ENCODE measurements at places on chromosomes 11 and 22. TPM values are rescaled to one million over a fixed set of nuclear protein-coding genes. Genes with fewer than 3 reads are reported as not detected.

GGT5 gene
- total RNA-seq, result 0.40 TPM

- H3K4me3 ChIP-seq, result no peak overlapping the region
- DNase-seq, result no peak
These were observed 202.7 kb upstream of the MPPED2 start for GRCh38 chr11:30788849-30789248.

DNA sequence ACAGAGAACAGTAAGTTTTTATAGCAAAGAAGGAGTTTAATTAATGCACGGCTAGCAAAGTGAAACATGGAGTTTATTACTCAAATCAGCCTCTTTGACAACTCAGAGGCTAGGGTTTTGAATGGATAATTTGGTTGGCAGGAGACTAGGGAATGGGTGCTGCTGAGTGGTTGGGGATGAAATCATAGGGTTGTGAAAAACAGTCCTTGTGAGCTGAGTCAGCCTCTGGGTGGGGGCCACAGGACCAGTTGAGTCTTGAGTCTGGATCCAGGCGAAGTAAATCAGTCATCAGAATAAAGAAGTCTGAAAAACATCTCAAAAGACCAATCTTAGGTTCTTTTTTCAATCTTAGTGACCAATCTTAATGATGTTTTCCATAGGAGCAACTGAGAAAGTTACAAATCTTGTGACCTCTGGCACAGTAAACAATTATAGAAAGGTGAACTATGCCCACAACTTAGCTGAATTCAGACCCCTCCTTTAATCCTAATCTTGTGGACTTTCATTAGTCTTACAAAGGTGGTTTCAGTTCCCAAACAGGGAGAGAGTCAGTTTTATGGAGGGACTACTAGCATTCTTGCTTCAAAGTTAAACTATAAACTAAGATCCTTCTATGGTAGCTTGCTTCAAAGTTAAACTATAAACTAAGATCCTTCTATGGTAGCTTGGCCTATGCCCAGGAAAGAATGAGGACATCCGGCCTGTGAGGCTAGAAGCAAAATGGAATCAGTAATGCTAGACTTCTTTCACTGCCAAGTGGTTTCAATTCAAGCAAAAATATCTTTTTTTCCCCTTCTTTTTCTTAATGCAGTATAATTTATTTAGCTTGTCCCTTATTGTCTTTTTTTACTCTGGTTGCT lies 84.5 kb downstream of the AASDHPPT start:
- H3K27ac ChIP-seq, result peak overlapping the region; percentile 2
- H3K4me1 ChIP-seq, result peaks cover 4% of the 10 kb centered on the region
- H3K27me3 ChIP-seq, result no peaks in the 10 kb centered on the region
- H3K36me3 ChIP-seq, result peaks cover 11% of the 10 kb centered on the region

DNA sequence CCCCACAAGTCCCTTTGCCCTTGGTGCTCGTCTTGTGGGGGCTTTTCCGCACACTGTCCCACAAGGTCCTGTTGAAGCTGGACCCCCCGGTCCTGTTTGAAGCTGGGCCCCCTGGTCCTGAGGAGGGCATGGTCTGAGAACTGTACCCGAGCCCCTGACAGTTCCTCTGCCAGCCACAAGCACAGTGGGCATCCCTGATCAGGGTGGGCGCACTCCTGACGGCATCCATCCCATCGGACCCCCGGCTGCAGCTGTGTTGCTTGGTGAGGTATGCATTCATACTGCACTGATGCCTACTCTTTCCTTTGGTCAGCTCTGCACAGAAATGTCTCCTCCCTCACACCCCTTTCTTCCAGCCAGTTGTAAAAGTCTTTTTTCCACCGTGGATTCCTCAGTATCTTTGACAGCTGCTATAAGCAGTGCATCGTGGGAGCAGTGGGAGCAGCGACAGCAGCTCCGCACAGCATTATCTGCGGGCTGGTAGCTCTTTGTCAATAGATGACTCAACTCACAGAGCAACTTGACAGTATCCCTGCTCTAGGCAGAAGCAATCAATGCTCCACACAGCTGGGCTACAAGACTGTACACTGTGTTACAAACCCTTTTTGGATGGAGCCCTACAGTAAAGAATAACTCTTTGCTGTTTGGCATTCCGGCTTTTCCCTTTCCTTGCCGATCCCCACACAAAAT lies 1030.8 kb upstream of the CCDC90B start:
- H3K36me3 ChIP-seq, result no peaks in the 10 kb centered on the region
- H3K4me1 ChIP-seq, result no peaks in the 10 kb centered on the region
- H3K27me3 ChIP-seq, result no peaks in the 10 kb centered on the region
- no peak for DNase-seq
- H3K27ac ChIP-seq, result no peak overlapping the region

IRF7 gene
- total RNA-seq, result 267 TPM

ELFN2 gene
- total RNA-seq, result 0.07 TPM

DNA sequence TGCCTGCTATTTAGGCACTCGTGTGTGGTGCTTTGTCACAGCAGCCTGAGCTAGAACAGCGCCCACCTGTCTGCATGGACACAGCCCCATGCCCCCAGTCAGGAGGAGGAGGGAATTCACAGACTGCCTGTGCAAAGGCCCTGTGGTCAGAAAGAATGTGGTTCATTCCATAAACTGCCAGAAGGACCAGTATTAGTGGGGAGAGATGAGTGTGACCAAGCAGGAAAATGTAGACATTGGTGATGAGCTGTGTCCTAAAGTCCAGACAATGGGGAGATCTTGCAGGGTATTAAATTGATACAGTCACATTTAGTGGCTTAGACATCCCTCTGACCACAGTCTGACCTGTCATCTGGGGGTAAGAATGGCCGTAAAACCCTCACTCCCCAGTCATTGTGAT lies 83.7 kb upstream of the LINC01488 start:
- no peaks in the 10 kb centered on the region for H3K36me3 ChIP-seq
- no peak overlapping the region for H3K27ac ChIP-seq
- H3K4me3 ChIP-seq, result no peak overlapping the region
- no peak for DNase-seq
- H3K4me1 ChIP-seq, result peaks cover 6% of the 10 kb centered on the region

DNA sequence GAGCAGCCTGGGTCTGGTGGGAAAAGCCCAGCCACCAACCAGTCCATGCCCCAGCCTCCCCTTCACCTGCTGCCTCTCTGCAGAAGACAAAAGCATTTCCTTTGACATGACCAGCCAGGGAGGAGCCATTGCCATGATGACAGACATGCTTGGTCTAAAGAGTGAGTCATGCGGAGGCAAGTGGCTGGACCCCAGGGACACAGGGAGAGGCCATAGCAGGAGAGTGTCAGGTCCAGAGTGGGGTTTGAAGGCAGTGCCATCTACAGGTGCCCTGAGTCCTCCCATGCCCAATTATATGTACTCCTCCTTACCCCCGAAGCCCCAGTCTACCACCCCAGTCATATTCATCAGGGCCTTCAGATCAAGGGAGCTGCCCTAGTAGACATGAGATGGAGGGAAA lies 67.4 kb downstream of the SCN3B start:
- no peak overlapping the region for H3K4me3 ChIP-seq
- peaks cover 5% of the 10 kb centered on the region for H3K4me1 ChIP-seq
- H3K27me3 ChIP-seq, result no peaks in the 10 kb centered on the region

DNA sequence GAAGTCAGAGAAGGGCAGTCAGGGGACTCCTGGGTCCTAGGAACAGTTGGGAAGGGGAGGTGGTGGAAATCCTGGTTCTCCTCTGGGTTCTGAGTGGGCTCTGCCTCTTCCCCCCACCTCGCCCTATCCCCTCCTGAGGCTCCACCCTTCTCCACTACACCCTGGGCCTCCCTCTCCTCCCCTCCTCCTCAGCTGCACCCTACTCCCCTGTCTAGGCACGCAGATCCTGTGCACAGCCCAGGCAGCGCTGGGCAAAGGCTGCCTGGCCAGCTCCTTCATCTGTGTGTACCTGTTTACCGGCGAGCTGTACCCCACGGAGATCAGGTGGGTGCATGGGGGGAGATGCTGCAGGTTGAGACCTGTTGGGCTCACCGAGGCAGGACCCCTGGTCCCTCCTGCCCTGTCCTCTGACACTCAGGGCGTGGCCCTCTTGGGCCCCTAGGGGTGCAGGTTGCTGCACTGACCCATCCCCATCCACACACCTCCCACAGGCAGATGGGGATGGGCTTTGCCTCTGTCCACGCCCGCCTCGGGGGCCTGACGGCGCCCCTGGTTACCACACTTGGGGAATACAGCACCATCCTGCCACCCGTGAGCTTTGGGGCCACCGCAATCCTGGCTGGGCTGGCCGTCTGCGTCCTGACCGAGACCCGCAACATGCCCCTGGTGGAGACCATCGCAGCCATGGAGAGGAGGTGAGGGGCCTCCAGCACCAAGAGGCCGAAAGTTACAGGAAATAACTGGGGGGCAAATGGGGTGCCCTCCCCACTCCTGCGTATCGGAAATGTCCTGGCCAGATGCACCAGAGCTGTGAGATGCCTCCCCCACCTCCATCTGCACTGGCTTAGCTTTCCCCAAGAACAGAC lies 25.3 kb upstream of the POLA2 start:
- no peaks in the 10 kb centered on the region for H3K36me3 ChIP-seq
- no peak for DNase-seq
- no peak overlapping the region for H3K4me3 ChIP-seq

DNA sequence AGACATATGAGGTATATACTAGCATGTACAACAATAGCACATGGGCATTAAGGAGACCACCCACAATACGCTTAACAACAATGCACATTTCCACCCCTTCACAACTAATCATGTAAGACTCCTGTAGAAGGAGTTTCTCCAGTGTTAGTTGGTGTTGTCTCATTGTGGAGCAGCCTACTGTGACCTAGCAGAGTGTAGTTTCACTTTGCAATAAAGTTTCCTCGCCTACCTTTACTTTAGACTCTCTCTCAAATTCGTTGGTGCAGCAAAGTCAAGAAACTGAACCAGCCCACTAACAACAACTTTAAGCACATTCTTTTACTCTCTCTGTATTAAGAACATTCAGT lies 863.6 kb downstream of the FAM181B start:
- H3K4me3 ChIP-seq, result peak overlapping the region; percentile 67
- peaks cover 5% of the 10 kb centered on the region for H3K27me3 ChIP-seq
- peak; percentile 47 for DNase-seq
- peaks cover 41% of the 10 kb centered on the region for H3K4me1 ChIP-seq
- H3K27ac ChIP-seq, result peak overlapping the region; percentile 90

DERL3 gene
- total RNA-seq, result 18.1 TPM

OR8G5 gene
- total RNA-seq, result not detected

- no peak for DNase-seq
- no peaks in the 10 kb centered on the region for H3K36me3 ChIP-seq
- no peak overlapping the region for H3K27ac ChIP-seq
These were observed 223.4 kb downstream of the CADM1 start for GRCh38 chr11:115280775-115281174.

DNA sequence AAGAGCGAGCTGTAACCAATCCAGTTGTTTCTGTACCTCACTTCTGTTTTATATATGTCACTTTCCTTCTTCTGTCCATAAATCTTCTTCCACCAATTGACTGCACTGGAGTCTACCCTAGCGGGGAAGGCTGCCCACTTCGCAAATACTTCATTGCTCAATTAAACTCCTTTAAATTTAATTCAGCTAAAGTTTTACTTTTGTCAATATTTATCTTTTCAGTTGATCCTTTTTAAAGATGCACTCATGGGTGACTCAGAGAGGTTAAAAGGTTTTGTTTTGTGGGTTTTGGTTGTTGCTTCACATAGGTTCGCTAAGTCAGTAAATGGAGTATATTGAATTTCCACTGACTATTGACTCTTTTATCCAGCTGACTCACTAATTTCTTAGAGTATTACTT lies 597.2 kb downstream of the DLG2 start:
- H3K36me3 ChIP-seq, result no peaks in the 10 kb centered on the region
- H3K27ac ChIP-seq, result no peak overlapping the region
- no peak for DNase-seq
- no peaks in the 10 kb centered on the region for H3K4me1 ChIP-seq
- H3K4me3 ChIP-seq, result no peak overlapping the region

OR4C6 gene
- total RNA-seq, result not detected

DRD4 gene
- 0.16 TPM for total RNA-seq

ANO5 gene
- 0.12 TPM for total RNA-seq

GRCh38 chr11:7490054-7490453 lies 4.7 kb downstream of the OLFML1 start:
- no peaks in the 10 kb centered on the region for H3K4me1 ChIP-seq
- DNase-seq, result no peak
- no peaks in the 10 kb centered on the region for H3K36me3 ChIP-seq
- no peak overlapping the region for H3K4me3 ChIP-seq
- H3K27ac ChIP-seq, result no peak overlapping the region

GRCh38 chr22:19765477-19766239 lies 5.1 kb downstream of the TBX1 start:
- peak overlapping the region; percentile 61 for H3K4me3 ChIP-seq
- peaks cover 77% of the 10 kb centered on the region for H3K27me3 ChIP-seq
- H3K27ac ChIP-seq, result peak overlapping the region; percentile 41
- H3K4me1 ChIP-seq, result peaks cover 14% of the 10 kb centered on the region
- H3K36me3 ChIP-seq, result no peaks in the 10 kb centered on the region
- DNase-seq, result peak; percentile 48

GRCh38 chr11:129023968-129024676 lies 81.5 kb upstream of the TP53AIP1 start:
- H3K27me3 ChIP-seq, result peaks cover 6% of the 10 kb centered on the region
- peaks cover 7% of the 10 kb centered on the region for H3K4me1 ChIP-seq
- DNase-seq, result no peak
- no peak overlapping the region for H3K27ac ChIP-seq

DNA sequence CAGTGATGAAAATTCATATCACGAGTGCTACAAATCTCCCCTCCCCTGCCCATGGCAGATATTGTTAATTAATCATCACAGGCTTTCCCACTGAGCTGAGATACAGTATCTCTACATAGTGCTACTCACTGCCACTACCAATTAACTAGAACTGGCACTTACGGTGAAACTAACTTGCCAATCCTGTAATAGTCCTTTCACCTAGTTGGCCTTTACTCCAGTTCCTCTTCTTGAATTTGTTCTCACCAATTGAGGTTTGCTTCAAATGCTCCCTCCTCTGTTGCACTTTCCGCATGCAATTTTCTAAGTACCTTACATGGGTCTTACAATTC lies 11.9 kb upstream of the PRRG4 start:
- H3K4me1 ChIP-seq, result peaks cover 8% of the 10 kb centered on the region
- no peak overlapping the region for H3K27ac ChIP-seq
- no peaks in the 10 kb centered on the region for H3K36me3 ChIP-seq
- no peak overlapping the region for H3K4me3 ChIP-seq
- peaks cover 18% of the 10 kb centered on the region for H3K27me3 ChIP-seq

ACR gene
- total RNA-seq, result not detected

DNA sequence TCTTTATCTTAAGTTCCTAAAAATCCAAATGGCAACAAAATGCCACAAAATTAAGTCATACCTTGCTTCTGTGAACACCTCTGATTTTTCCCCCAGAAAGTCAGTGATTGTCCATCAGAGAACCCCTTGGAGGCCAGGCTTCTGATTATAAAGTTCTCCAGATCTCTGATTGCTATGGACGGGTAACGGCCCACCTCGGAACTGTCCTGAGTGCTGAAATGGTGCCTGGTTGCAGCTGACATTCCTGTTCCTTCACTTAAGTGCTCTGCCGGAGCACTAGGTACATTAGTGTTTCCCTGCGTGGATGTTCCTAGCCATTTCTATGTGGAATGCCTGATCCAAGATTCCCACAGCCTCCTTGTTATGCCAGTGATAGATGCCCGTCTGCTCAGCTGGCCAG lies 85.0 kb downstream of the CHST1 start:
- no peak overlapping the region for H3K27ac ChIP-seq
- no peak overlapping the region for H3K4me3 ChIP-seq
- H3K4me1 ChIP-seq, result no peaks in the 10 kb centered on the region
- no peaks in the 10 kb centered on the region for H3K36me3 ChIP-seq

- no peaks in the 10 kb centered on the region for H3K36me3 ChIP-seq
- no peaks in the 10 kb centered on the region for H3K4me1 ChIP-seq
- H3K27me3 ChIP-seq, result peaks cover 19% of the 10 kb centered on the region
- no peak overlapping the region for H3K27ac ChIP-seq
- no peak overlapping the region for H3K4me3 ChIP-seq
- no peak for DNase-seq
These were observed 136.4 kb downstream of the CCDC81 start for GRCh38 chr11:86511086-86511551.
